KBM-7 (cell line): ENCODE measurements at places on chromosomes 7 and 10.
A peak's percentile ranks its signal among the peaks of the same experiment; 100 is the strongest.

- no peak for DNase-seq
Measured at GRCh38 chr7:12985228-12985627, 297.8 kb downstream of the ARL4A start.

GRCh38 chr10:24261627-24262026 is 52.7 kb downstream of the KIAA1217 start:
- no peak for DNase-seq

- DNase-seq = no peak
Measured at GRCh38 chr7:101208794-101209193, 8.0 kb upstream of the MOGAT3 start.

GRCh38 chr7:93823621-93824020 is 66.9 kb downstream of the TFPI2 start:
- no peak for DNase-seq

DNA sequence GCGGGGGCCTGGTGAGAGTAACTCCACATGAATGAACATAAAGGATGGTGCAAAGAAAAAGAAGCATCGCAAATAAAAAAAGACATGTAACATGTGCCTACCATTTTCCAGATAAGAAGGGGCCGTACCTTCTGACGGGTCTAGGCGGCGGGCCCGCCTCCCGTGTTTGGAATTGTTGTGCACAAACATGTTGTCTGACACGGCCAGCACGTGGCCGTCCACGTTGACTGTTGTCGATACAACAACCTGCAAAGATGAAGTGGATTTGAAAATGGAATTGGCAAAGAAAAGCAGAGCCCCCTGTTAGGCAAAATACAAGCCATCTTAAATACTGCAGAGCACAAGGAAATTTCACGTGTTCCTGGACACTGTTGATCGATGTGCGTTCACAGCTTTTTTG is 90.7 kb downstream of the EBF3 start:
- DNase-seq = no peak

GRCh38 chr7:150361807-150362621 is 6.6 kb upstream of the REPIN1 start:
- DNase-seq = peak; percentile 35

DNA sequence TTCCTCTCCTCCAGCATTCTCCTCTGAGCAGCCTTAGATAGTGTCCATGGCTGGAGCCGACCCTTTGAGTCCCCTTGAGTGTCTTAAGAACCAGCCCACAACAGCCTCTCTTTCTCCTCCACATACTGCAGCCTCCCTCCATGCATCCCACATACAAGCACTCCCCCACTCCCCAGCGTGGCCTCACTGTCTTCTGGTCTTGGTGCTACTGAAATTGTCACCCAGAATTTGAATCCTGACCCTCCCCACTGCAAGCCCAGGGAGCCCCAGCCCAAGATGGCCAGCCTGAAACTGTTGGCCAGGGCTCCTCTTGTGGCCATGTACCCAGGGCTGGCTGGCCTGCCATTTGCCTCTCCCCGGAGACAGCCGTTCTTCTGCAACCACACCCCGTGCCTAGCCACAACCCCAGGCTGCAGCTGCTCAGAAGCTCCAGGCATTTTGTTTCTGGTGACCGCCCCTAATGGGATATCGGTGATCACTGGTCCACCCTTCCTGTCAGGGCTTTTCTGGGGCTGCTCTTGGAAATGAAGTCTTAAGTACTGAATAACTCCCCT is 18.8 kb upstream of the SH2D4B start:
- DNase-seq = no peak

DNA sequence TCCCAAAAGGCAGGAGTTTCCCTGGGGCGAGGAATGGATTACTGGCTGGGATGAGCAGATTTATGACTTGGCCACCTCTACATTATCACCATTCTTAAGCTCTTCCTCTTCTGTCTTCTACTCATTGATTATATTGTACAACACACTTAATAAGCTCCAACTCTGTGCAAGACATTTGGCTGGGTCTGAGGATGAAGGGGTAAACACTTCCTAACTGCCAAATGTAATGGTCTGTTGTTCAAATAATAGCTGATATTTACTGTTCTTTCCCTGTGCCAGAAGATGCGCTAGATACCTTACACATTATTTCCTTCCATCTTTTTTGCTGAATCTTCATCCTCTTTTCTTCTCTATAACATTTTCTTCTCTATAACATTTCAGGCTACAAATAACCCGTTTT is 11.6 kb downstream of the OR6V1 start:
- no peak for DNase-seq

DNA sequence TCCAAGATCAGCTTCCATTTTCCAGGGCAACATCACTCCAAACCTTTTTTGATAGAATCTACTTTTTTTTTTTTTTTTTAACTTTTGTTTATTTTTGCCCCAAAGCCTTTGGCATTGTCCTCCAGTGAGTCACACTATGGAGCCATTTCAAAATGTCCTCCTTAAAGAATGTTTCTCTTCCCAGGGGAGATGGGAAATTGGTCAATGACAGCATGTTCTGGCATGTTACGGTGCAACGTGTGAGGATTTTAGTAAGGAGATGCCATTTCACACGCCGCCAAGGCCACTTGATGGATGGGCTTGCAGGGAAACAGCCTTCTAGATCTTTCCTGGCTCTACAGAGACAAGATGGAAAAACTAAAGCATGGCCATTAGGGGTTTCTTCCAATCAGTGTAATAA is 30.7 kb upstream of the TRIL start:
- no peak for DNase-seq

DNA sequence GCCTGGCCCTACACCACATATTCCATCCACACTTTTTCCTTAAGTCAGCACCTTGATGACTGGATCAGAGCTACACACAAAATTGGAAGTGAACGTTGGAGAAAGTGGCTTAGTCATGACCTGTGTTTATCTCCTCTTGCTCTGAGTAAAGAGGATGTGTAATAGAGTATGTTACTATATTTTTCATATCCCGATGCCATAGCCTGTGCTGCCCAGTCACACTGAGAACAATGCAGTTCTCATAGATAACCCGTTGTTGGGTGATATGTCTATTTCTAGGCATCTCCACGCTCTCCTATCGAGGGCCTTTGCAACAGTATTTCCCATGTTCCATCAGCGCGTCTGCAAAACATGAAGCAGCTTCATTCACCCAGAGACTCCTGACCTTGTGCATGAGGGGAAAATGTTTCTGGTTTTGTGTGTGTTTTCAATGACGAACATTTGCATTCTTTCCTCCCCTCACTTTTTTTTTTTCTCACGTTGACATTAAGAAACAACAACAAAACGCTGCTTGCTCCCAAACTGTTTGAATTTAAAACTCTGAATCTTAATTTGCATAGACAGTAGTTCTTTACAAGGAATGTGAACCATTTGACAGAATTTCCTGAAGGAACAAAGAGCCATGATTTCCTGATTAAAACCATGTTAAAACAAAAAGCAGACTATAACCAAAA is 43.4 kb downstream of the GRK5 start:
- no peak for DNase-seq

- no peak for DNase-seq
Measured at GRCh38 chr7:128166603-128167041, 74.5 kb upstream of the LEP start.

GRCh38 chr10:63976538-63976937 is 455.3 kb downstream of the REEP3 start:
- peak; percentile 55 for DNase-seq

- peak; percentile 88 for DNase-seq
Measured at GRCh38 chr10:6239213-6239991, 36.7 kb downstream of the PFKFB3 start.

DNA sequence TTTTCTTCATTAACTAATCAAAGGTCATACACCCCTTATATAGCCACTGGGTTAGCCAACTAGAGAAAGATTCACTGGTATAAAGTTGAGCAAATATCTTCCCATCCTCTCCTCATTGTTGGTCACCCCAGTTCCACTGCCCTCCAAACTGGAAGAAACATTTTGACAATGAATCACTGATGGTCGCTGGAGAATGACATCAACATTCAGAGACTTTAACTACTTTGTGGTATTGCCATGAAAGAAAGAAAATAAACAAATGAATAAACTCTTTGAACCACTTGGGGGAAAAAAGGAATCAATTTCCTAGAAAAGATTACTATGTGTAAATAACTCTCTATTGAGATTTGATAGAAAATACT is 23.4 kb downstream of the HYCC1 start:
- DNase-seq = no peak

DNA sequence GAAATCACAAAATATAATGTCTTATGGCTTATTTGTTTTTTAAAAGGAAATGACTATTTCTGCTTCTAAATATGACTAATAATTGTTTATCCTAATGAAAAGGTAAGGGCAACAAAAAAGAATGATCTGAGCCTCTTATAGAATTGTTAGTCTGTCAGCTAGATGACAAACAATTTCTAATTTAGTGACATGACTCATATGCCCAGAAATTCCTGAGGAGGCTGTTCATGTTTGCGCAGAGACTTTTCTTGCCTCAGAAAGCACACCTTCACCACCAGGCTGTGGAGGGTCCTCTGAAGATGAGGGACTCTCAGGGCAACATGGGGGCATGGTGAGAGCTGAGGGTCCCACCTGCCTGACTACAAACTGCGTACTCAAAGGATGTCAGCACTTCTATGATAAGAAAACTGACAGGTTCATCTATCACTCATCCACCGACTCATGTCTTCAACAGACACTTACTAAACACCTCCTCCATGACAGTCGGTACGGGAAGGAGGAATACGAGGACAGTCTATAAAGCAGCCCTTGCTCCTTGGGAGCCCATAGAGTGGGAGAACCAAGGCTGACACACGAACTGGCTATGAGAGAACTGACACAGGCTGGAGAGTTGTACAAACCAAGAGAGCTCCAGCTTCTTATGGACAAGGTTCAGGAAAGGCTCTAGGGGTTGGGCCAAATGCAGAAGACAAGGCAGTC is 102.0 kb downstream of the PKD1L1 start:
- DNase-seq = no peak

GRCh38 chr10:88253-88652 is 39.2 kb upstream of the TUBB8 start:
- peak; percentile 30 for DNase-seq

- DNase-seq = no peak
Measured at GRCh38 chr10:20535897-20536881, 360.9 kb downstream of the NEBL start.

- DNase-seq = peak; percentile 85
Measured at GRCh38 chr10:69696073-69696731, 66.2 kb downstream of the FAM241B start.

- peak; percentile 5 for DNase-seq
Measured at GRCh38 chr7:42831718-42832522, 80.0 kb downstream of the C7orf25 start.

GRCh38 chr10:74011770-74012169 is 13.9 kb downstream of the VCL start:
- peak; percentile 39 for DNase-seq

DNA sequence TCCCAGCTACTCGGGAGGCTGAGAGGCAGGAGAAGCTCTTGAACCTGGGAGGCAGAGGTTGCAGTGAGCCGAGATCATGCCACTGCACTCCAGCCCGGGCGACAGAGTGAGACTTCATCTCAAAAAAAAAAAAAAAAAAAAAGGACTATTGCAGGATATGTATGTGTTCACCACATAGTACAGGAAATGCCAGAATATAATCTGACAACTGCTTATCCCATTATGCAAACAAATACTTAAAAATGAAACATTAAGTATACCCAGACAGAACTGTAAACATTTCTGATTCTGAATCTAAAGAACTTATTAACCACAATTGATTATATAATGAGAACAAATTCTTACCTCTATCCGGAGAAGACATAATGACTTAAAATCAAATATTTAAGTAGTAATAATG is 18.7 kb downstream of the DKK1 start:
- no peak for DNase-seq

GRCh38 chr10:38093816-38094157 is 350 bp upstream of the ZNF37A start:
- DNase-seq = no peak

GRCh38 chr7:106542550-106543220 is 118.3 kb downstream of the CCDC71L start:
- peak; percentile 71 for DNase-seq

DNA sequence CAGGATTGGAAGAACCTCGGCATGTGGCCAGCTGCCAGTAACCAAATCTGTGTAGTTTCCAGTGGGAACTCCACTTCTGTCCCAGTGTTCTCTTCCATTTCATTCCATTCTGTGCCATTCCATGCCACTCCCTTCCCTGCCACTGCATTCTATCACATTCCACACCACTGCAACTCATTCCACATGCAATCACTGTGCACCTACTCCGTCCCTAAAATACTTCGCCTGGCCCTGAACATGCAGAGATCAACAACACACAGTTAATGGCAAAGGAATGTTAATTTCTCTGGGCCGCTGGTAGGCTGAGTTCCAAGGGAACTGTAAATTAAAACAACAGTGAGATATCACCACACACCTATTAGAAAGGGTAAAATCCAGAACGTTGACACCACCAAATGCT is 64.8 kb downstream of the AKR1B1 start:
- DNase-seq = no peak

DNA sequence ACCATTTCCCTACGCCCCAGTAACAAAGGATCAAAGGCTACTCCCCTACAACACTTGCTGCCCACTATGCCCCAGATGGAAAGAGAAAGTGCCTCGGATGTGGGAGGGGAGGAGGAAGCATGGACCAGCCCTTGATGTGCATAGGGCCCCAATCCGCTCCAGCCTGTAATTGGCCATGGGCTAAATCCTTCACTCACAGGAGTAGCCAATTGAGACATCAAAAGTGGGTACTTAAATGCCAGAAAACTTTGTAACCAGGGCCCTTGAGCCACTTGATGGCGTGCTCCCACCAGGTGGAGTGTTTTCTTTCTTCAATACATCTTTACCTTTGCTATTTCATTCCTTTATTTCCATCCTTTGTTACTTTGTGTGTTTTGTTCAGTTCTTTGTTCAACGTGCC is 500.5 kb upstream of the LRRN3 start:
- DNase-seq = no peak

DNA sequence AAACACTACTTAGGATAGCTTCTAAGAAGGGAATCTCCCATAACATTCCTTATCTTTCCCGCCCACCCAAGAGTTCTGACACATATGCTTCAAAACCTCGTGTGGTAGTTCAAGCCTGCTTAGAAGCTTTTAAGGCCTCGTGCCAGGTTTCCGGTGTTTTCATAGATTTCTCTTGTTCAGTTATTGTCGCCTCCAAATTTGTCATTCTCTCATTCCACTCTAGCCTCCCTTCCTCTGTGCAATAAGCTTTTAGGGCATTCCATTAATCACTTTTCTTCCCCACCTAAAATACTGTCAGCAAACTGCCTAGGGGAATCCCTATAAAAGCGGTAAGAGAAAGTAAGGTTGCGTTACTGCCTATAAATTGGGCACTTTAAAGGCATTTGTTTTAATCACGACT is 718 bp upstream of the BPGM start:
- DNase-seq = no peak
